ENCODE measurements at places on chromosomes 4 and X.

GRCh38 chr4:168843635-168844034 is 166.4 kb downstream of the CBR4 start:
- DNase-seq = no peak

DNA sequence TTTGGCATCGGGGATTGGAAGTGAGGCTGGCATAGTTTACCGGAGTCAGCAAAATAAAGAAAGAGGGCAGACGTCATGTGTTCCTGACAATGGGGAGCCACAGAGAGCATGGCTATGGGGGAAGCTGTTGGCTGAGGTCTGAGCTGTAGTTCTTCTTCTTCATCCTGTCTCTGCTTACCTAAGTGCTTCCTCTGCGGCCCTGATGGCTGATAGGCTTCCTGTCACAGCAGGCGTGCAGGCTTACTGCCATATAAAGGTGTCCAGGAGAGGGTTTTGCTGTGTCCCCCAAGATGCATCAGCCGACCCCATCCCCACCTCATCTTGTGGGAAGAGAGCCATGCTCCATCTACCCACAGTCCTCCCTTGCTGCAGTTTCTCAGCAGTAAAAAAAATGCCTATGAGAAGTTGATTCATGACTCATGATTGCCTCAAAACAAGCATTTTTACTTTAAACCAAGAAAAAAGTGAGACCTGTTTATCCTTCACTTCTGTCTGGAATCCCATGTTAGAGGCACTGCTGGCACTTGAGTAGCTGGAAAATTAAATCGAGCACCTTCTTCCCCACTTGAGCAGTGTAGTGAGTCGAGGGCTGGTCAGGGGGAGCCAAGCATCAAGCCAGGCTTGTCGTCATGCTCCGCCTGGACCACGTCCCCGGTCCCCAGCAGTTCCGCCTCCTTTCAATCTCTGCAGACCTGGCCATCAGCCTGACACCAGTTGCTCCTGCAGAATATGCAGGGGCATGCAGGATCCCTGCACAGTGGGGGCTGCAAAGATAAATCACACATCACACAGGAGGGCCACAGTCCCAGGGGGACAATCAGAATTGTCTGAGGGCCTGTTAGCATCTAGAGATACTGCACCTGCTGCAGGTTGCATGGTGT is 237.8 kb downstream of the EVC2 start:
- DNase-seq = no peak

DNA sequence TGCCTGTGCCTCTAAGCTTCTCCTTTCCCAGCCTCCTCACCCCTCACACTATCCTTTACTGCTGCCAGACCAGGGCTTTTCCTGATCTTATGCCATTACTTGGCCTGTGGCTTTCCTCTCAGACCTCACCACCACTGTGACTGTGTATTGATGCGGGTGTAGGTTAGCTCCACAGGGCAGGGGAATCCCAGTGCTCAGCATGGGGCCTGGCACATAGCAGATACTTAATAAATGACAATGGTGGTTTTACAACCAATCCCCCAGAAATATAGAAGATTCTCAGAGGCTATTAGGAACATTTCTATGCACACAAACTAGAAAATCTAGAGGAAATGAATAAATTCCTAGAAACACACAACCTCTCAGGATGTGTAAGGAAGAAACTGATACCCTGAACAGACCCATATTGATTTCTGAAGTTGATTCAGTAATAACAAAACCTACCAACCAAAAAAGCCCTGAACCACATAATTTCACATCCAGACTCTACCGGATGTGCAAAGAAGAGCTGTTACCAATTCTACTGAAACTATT is 129.6 kb upstream of the QRFPR start:
- no peak for DNase-seq

DNA sequence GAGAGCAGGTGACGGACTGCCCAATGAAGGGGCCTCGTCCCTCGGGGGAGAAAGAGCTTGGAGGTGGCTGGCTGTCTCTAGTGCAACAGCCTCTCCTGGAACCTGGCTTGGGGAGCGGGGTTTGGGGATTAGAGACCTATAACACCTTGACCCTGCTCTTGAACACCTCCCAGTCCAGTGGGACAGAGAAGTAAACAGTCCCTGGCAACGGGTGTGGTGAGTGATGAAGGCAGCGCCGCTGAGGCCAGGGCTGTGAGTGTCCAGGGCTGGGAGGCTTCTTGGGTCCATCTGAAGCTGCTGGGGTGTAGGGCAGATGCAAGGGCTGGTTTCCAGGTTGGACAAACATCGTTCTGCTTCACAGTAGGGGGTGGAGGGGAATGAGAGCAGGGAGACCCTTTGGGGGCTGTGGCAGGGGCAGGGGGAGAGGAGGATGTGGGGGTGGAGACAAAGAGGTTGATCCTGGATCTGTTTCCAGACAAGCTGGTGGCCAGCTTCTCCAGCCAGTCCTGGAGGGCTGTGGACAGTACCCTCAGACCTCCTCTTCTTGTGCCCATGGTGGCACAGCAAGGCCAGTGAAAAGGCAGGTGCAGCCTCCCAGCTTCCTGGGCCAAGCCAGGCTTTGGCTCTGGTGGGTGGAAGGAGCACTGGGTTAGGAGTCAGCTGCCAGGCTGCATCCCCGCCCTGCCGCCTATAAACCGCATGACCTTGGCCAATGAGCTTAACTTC is 3.8 kb downstream of the NSG1 start:
- no peak for DNase-seq
